ENCODE measurements at places on chromosomes 5 and 9. TPM values are rescaled to one million over a fixed set of nuclear protein-coding genes. Genes with fewer than 3 reads are reported as not detected.

GRCh38 chr5:118354797-118355196 is 633.5 kb downstream of the DTWD2 start:
- DNase-seq, result no peak

- no peak for DNase-seq
Observed at GRCh38 chr9:127078336-127078735, 44.1 kb downstream of the ANGPTL2 start.

CNTFR gene
- polyA plus RNA-seq, result not detected

LRRC70 gene
- 13.5 TPM for polyA plus RNA-seq

PIP5K1B gene
- not detected for polyA plus RNA-seq

C9 gene
- not detected for polyA plus RNA-seq

- no peak for DNase-seq
Observed at GRCh38 chr5:156870498-156870839, 20.4 kb downstream of the PPP1R2B start.

GRCh38 chr5:96875791-96876291 is 459 bp upstream of the ERAP2 start:
- no peak for DNase-seq

GRCh38 chr9:130845254-130845653 is 10.2 kb downstream of the ABL1 start:
- DNase-seq, result no peak

GRCh38 chr5:171592076-171592475 is 172.6 kb downstream of the FGF18 start:
- no peak for DNase-seq

DNM1 gene
- 0.47 TPM for polyA plus RNA-seq

SHC3 gene
- not detected for polyA plus RNA-seq

BASP1 gene
- polyA plus RNA-seq, result 7.2 TPM

CTXN3 gene
- not detected for polyA plus RNA-seq

- DNase-seq, result no peak
Observed at GRCh38 chr5:147983742-147984141, 77.4 kb upstream of the C5orf46 start.

DNA sequence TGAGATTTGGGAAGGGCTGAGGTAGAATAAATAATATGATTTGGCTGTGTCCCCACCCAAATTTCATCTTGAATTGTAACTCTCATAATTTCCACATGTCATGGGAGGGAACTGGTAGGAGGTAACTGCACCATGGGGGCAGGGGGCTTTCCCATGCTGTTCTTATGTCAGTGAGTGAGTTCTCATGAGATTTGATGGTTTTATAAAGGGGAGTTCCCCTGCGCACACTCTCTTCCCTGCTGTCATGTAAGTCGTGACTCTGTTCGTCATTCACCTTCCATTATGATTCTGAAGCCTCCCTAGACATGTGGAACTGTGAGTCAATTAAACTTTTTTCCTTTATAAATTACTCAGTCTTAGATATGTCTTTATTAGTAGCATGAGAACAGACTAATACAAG is 115.5 kb upstream of the STARD4 start:
- no peak for DNase-seq

DNA sequence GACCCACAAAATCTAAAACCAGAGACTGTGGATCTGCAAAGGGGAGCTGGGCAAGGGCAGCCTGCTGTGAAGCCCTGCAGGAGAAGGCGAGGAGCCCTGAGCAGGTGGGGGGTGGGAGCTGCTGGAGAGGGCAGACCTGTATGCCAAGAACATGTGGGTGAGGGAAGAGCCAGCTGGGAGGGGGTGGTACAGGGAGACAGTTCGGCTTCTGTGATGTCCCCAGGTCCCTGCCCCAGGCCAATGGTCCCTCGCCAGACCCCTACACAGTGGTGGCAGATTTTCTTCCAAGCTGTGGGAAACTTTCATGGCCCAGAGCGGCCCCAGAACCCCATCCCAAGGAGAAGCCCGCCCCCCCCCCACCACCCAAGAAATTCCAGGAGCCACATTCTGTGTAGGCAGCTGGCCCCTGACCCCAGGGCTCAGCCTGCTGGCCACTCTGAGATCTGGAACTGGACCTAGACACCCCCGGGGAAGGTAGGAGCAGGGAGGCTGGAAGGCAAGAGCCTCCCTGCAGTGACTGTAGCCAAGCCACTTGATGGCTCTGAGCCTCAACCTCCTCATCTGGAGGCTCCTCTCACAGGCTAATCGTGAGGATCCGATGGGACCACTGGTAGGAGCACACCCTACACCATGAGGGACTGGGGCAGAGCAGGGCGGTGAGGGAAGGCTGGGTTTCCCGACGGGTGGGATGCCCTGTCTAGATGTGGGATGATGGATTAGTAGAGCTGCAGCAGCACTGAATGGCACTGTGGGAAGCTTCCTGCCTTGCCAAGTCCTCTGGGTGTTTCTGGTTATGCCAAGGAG is 22.6 kb upstream of the CSF1R start:
- no peak for DNase-seq

- DNase-seq, result no peak
Observed at GRCh38 chr5:88667496-88668201, 215.3 kb downstream of the MEF2C start.

SH3TC2 gene
- polyA plus RNA-seq, result 0.47 TPM

Data from immature natural killer cell (primary cell).